Activated CD4-positive, alpha-beta T cell treated with anti-CD3 and anti-CD28 coated beads, Interleukin-2, amount 10 ng/mL, durations not matched to agents 7 days and 5 days (primary cell): ENCODE measurements at places on chromosomes 4 and X. TPM values are rescaled to one million over a fixed set of nuclear protein-coding genes. Genes with fewer than 3 reads are reported as not detected.

- DNase-seq, result no peak
Measured at GRCh38 chrX:18534949-18535348, 109.5 kb downstream of the CDKL5 start.

- no peak for DNase-seq
Measured at GRCh38 chr4:80239480-80240150, 26.8 kb upstream of the FGF5 start.

DNA sequence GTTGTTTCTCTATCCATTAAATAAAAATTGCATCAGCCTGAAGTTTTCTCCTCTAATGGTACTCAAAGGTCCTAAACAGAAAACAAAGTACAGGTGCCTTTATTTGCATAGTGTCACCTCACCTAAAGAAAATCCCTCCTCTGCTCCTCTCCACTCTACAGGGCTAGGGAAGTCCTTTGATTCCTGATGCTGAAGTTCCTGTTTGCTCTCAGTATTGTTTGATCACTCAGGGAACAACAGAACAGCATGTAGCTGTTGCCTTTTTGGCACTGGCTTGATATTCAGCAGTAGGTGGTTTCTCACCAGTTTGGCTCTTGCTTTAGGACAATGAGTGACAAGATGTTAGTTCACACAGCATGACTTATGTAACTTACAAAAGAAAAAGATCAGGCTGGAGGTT lies 156.2 kb upstream of the SLC7A11 start:
- DNase-seq, result no peak

DNA sequence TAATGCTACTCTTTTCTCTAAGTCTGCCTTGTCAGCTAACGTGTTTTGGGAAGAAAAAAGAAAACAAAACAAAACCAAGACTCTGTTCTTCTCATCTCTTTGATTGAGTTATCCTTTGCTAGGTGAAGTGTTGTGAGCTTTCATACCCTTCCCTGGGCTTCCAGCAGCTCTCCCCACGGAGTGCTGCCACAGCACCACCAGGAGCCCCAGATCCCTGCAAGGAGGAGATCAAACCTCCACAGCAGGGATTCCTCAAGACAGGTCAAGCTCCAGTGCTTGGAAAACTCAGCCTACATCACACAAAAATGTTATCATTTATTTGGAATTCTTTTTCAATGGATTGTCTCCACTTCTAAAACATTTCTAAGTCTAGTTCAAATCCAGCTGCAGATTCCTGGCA lies 1981.9 kb upstream of the TENM3 start:
- no peak for DNase-seq

- peak; percentile 59 for DNase-seq
Measured at GRCh38 chr4:121154103-121154515, 10.0 kb downstream of the TNIP3 start.

DNA sequence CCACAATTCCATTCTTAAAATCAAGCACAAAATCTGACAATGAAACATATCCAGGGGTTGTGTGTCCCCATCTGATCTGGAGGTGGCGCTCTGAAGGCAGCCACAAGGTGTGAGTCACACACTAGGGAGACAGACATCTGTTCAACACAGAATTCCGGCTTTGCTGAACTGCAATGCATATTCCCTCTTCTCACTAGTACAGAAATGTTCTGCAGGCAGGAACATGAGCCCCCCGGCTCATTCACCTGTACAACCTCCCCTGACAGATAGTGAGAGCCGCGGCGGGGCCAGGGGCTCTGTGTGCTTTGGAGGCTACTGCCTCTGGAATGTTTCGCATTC lies 41.9 kb downstream of the WDR1 start:
- no peak for DNase-seq

DNA sequence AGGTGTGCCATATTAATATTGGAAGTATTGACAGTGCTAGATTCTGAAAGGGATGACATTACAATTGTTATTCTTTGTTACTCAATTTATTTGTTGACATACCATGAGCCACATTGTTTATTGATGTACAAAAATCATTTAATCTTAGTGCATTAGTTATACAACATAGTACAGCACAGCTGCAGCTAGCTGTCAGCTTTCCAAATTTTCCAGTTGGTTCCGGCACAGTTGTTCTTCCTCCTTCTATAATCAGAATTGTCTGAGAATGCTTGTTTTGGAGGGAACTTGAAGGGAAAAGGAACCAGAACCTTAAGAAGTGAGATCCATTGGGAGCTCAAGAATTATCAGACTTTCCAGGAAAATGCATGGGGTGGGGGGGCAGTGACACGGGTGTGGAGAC lies 281.4 kb downstream of the ZIC3 start:
- DNase-seq, result no peak

The TLR8 gene
- total RNA-seq, result not detected

The SLC16A2 gene
- total RNA-seq, result not detected

- no peak for DNase-seq
Measured at GRCh38 chrX:129000018-129000417, 523.3 kb downstream of the SMARCA1 start.

GRCh38 chr4:73099143-73099542 lies 29.6 kb upstream of the COX18 start:
- no peak for DNase-seq

The VEGFD gene
- not detected for total RNA-seq

- DNase-seq, result no peak
Measured at GRCh38 chr4:134219043-134219442, 17.5 kb upstream of the PABPC4L start.

The ZNF732 gene
- not detected for total RNA-seq

The ADAMTS3 gene
- total RNA-seq, result not detected

- peak; percentile 54 for DNase-seq
Measured at GRCh38 chr4:38177641-38178391, 217.6 kb downstream of the PTTG2 start.

DNA sequence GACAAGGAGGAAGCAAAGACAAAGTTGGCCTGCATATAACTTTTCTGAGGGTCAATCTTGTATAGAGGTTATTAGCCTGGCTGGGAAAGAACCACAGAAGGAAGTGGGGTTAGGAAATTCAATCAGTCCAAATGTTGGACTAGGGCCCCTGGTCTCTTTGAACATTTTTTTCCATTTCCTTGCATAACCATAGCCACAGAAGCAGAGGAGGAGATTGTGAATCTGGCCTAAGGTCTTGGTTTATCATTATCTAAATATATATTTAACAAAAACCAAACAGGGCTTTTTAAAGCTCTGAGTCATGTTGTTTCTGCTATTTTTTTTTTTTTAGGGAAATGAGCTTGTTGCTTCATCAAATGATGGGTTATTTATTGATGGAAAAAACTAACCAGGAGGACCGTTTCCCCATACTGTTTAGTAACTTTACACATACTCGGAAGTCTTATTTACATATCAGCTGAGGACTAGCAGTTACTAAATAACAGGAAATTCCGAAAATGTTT lies 97.7 kb upstream of the ACSL4 start:
- DNase-seq, result no peak

The ADAM29 gene
- not detected for total RNA-seq

GRCh38 chr4:154478128-154478527 lies 13.5 kb downstream of the DCHS2 start:
- no peak for DNase-seq

GRCh38 chrX:20393944-20394343 lies 127.2 kb upstream of the RPS6KA3 start:
- DNase-seq, result no peak

- no peak for DNase-seq
Measured at GRCh38 chr4:89322671-89323070, 15.1 kb upstream of the GPRIN3 start.

DNA sequence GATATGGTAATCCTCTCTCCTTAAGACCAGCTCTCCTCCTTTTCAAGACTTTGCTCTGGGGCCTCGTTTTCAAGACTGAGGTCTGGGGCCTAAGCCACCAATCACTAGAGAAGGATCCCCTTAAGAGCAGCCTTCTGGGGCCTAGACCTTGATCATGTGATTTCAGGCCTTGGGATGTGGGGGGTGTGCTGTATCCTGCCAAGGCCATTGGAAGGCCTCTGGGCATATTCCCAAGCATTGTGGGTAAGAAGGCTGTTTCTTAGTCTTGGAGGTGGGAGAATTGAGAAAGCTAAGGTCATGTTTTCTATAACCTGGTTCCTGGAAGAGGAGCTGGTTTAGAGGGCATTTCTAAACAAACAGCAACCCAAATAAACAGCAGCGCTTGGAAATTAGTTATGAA lies 12.1 kb downstream of the TMEM164 start:
- DNase-seq, result no peak

GRCh38 chrX:96685210-96686099 lies 813 bp downstream of the DIAPH2 start:
- DNase-seq, result peak; percentile 54

The SSX4 gene
- total RNA-seq, result not detected

The PF4V1 gene
- total RNA-seq, result not detected

GRCh38 chr4:152039691-152040090 lies 278.9 kb upstream of the GATB start:
- DNase-seq, result no peak

GRCh38 chrX:10387011-10387410 lies 230.2 kb downstream of the CLCN4 start:
- no peak for DNase-seq

The PROM1 gene
- not detected for total RNA-seq

The TLR3 gene
- total RNA-seq, result 1.7 TPM

- DNase-seq, result no peak
Measured at GRCh38 chrX:6941041-6941440, 206.5 kb upstream of the STS start.

The SMIM10L2A gene
- total RNA-seq, result 0.56 TPM

The SMIM43 gene
- not detected for total RNA-seq

- no peak for DNase-seq
Measured at GRCh38 chrX:53281321-53281822, at the start of gene IQSEC2. IQSEC2 (minus strand) TSS chrX:53281584.
